ENCODE measurements at places on chromosomes 12 and 14.

DNA sequence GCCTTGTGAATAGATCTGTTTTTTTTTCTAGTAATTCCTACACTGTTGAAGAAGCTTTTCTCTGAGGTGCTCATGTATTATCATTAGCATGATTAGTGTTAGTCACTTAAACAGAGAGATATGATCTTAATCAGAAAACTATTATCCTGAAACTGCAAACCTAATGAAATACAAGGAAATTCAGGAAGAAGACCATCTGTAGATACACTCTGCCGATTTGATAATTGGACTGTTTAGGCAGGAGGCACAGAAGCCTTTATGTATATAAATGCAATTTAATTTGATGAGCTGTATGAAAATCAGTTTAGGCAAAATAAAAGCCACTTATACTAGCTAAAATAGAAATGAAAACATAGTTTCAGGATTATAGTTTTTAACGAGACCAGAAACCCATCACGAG is 23.3 kb downstream of the PDZRN4 start:
- no peak for DNase-seq

- DNase-seq: no peak
Observed at GRCh38 chr12:107042801-107043200, 50.5 kb downstream of the CRY1 start.

- DNase-seq: no peak
Observed at GRCh38 chr14:102052522-102052921, 34.3 kb downstream of the HSP90AA1 start.

DNA sequence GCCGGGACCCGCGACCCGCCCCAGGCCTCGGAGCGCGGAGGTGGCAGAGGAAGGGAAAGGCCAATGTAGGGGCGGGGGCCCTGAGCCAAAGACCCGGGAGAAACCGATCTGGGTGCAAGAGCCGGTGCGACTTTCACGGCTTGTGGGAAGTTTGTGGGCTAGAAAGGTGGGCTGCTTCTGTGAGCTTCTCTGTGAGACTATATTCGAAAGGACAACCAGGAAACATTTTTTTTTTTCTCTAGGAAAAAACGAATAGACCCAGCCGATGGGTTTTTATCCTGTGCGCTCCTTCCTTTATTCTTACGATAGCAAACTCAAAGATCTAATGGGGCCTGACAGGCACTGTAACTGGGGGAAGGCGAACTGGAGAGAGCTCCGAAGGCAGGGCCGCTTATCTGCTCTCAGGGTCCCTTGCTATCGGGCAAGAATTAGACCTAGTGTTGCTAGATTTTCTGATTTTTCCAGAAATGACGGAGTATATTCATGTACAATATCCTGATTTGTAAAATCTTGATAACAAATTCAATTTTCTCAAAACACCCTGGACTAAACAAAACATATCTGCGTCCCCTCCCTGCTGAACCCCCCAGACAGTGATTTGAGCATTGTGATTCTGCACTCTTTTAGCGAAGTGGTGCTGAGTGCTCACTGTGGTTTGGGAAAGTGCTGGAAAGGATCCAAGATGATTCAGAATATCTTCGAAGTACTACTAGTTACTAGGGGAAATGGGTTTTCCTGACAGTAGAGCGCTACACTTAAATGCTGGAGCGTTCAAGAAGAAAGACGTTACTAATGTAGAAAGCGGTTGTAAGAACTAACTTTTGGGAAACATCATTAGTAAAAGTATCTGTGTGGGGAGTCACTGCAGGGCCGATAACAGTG is 563 bp upstream of the STXBP6 start:
- no peak for DNase-seq

DNA sequence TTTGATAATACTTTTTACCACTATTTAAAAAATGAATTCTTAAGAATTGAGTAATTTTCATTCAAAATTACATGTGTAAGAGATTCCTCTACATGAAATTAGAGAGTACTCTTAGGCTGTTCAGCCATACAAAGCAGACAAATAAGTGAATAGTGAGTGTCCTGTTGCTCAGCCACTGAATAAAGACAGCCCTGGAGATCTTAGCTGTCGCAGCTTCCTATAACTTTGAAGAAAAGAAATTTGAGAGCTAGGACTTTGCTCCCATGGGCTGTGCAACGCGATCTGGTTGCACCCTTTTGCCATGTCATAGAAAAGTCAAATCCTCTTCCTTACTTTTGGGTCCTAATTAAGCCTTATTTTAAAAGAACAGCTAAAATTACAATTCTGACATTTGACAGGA is 40.9 kb upstream of the LRIG3 start:
- DNase-seq: no peak

GRCh38 chr12:113237748-113238147 is 16.5 kb downstream of the TPCN1 start:
- DNase-seq: no peak

GRCh38 chr14:94819531-94819930 is 49.6 kb upstream of the GSC start:
- no peak for DNase-seq

DNA sequence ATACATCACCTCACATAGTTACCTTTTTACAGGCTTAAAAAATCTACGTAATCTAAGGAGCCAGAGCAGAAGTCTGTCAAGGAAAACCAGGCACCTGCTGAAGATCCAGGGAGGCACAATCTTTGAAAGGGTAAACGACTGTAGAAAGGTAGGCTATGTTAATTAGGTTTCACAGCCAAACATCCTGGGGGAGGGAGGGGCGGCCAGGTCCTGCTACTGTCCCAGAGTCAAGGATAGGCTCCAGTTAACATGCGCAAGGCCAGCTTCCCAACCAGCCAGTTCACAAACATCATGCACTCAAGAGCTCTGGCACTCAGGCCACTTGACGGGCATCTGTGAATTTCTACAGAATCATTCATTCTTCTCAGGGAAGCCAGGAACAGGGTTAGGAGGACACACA is 22.9 kb downstream of the NIN start:
- DNase-seq: no peak

DNA sequence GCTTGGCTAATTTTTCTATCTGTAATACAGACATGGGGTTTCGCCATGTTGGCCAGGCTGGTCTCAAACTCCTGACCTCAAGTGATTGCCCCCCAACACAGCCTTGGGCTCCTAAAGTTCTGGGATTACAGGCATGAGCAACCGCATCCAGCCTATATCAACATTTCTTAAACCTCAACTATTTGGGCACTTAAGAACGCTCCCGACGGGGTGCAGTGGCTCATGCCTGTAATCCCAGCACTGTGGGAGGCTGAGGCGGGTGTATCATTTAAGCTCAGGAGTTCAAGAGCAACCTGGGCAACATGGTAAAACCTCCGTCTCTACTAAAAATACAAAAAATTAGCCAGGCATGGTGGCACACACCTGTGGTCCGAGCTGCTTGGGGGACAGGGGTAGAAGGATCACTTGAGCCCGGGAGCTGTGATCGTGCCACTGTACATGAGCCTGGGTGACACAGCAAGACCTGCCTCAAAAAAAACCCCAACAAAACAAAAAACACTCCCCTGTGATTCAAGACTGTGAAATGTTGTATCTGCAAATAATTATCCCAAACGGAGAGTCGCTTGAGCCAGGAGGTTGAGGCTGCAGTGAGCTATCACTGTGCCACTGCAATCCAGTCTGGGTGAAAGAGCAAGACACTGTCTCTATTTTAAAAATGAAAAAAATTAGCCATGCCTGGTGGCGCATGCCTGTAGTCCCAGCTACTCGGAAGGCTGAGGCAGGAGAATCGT is 21.5 kb downstream of the PPTC7 start:
- DNase-seq: no peak
